ENCODE measurements at places on chromosomes 1 and 21.

DNA sequence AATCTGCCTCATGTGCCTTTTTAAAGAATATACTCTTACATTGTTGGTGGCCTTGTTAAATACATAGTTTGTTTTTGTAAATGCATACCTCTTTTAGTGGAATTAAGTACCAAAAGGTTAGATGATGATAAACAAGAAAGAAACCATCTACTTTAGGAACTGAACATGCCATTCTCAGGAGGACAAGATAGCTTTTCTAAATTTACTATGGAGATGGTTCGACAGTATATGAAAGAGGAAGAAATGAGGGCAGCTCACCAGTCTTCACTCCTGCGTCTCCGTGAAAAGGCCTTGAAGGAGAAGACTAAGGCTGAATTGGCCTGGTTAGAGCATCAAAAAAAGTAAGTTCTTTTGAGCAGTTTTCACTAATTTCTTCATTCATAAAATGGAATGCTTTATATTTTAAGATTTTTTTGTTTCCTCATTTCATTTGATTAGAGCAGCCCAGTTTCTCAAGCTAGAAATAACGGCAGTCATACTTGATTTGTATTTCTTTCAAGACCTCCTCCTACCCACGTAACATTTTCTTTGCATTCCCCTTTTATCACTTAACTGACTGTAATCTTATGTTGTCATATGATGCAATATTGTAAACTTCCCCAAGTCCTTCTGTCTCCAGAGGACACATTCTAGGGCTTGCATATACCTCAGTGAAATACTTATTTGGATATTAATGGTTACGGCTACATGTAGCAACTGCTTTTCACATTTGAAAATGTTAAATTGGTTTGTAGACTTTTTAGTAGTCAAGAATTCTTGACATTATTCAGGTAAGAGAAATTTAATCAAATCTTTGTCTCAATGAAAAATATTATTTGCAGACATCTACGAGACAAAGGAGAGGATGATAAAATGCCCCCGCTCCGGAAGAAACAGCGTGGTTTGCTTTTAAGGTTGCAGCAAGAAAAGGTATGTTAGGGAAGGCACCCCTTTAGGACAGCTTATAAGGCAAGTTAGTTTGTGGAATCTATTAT lies 99.3 kb downstream of the CEP350 start:
- DNase-seq = no peak

GRCh38 chr1:25253911-25254310 lies 6.7 kb upstream of the RSRP1 start:
- no peak for DNase-seq

- no peak for DNase-seq
Measured at GRCh38 chr1:235843461-235843961, 23.2 kb downstream of the LYST start.

GRCh38 chr1:155037043-155037442 lies 3.4 kb downstream of the DCST1 start:
- DNase-seq = no peak

GRCh38 chr1:39685071-39685470 lies 6.2 kb downstream of the HPCAL4 start:
- no peak for DNase-seq

DNA sequence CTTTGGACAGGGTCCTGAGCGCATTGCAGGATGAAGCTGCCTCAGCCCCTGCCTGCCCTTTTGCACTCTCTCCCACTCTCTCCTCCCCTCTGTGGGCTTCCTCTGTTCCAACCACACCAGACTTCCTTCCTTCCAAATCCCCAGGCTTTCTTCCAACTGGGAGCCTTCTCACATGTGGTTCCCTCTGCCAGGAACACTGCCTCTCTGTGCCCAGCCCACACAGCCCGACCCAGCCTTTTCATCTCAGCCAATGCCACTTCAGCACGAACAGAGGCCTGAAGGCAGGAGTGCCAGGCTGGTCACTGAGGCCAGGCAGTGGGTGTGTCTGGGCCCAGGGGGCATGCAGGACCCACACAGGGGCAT lies 5.9 kb downstream of the SELENON start:
- no peak for DNase-seq

DNA sequence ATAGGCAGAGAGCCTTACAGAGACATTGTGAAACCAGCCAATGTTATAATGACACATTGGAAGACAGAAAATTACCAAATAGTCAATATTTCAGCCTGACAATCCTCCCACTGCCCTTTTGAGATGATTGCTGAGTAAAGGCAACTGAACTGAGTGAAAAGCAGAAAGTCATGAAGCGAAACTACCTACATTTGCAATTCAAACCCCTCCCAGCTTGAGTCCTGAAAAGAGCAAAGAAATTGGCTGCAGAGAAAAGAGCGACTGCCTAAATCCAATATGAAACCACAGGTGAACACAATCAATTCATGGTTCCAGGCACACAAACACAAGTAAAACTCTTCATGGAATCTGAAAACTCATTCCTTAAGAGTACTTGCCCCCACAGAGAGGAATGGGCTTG lies 143.4 kb upstream of the CHRM3 start:
- no peak for DNase-seq

GRCh38 chr21:37683396-37684114 lies 232.7 kb downstream of the KCNJ6 start:
- no peak for DNase-seq

DNA sequence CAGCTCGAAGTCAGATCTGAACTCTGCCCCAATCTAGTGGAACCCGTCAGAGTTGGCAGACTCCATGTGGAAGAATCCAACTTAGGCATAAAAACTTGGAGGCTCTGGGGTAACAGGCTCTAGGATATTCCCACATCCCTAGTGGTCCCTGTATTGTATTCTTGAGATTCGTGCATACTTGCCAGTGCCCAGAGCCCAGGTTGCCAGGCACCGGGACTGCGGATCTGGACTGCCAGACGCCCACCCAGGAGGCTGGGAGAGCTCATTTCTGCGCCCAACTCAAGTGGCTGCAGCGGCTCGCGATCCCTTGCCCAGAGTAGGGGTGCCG lies 1.1 kb downstream of the GRIK1 start:
- DNase-seq = no peak

All from stimulated activated CD4-positive, alpha-beta T cell treated with anti-CD3 and anti-CD28 coated beads, Interleukin-15, amount 100 ng/mL, for 1 hour (primary cell).